ENCODE measurements at places on chromosomes 4 and X. TPM values are rescaled to one million over a fixed set of nuclear protein-coding genes. Genes with fewer than 3 reads are reported as not detected.

SLC9B1 gene
- 4.4 TPM for polyA plus RNA-seq

GRCh38 chr4:165502916-165503907 is 124.4 kb downstream of the CPE start:
- no peak for DNase-seq

DNA sequence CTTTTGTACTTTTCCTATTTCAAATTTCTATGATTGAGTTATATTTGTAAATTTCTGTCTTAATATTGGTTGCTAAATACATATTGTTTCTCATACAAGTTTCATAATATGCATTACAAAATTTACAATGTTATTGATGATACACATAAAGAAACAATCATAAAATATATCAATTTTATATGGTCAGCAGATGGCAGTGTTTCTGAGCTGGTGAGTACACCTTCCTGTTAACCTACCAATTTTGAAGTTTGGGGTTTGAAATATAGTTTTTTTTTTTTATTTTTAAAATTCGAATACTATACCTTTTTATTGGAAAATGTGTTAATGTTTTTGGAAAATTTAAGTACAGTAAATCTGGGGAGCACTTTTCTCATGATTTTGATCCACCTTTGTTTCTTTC is 1953.1 kb upstream of the ADGRL3 start:
- no peak for DNase-seq

TRIM61 gene
- 2.9 TPM for polyA plus RNA-seq

GRCh38 chr4:122854447-122855352 is 28.1 kb downstream of the FGF2 start:
- peak; percentile 12 for DNase-seq

VEGFC gene
- polyA plus RNA-seq, result 18.5 TPM

DNA sequence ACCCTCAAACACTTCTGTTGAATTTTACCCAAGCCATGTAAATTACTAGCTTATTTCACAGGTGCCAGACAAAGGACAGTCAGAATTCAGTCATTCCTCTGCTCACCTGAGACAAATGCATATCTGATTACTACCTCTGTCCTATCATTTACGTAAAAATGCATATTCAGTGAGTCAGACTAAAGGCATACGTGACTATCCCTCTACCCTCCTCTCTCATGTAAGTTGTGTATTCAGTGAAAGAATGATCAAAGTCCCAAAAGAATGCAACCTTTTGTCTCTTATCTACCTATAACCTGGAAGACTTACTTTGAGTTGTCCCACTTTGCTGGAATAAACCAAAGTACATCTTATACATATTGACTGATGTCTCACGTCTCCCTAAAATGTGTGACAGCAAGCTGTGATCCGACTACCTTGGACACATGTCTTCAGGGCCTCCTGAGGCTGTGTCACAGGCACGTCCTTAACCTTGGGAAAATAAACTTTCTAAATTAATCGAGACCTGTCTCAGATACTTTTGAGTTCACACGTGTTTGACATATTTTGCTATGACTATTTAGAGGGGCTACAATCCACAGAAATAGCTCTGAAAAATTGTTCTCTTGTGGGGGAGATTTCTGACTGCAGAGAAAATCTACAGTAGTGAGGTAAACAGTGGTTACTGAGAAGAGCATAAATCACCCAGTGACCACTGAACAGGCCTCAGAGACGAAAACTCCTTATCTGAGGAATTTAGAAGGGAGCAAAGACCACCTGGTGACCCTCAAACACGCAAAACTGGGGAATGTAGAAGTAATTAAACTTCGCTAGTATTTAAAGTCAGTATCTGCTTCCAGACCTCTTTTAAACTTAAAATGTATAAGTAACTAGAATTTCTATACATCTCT is 1575.8 kb downstream of the STIM2 start:
- DNase-seq, result no peak

GABRB1 gene
- 0.67 TPM for polyA plus RNA-seq

MAGEB17 gene
- 0.14 TPM for polyA plus RNA-seq

GRCh38 chrX:129731228-129731627 is 7.6 kb upstream of the XPNPEP2 start:
- DNase-seq, result no peak

DNA sequence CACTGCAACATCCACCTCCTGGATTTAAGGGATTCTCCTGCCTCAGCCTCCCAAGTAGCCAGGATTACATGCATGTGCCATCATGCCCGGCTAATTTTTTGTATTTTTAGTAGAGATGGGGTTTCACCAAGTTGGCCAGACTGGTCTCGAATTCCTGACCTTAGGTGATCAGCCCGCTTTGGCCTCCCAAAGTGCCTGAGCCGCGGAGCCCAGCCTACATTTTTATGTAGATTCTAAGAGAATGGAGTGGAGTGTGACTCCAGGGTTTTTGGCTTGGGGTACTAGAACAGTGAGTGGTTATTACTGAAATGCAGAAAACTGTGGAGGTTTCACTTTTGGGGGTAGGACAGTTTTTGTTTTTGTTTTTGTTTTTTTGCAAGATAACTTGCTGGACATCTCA is 806.0 kb downstream of the ADGRL3 start:
- no peak for DNase-seq

- no peak for DNase-seq
Measured at GRCh38 chr4:101791182-101791558, 640 bp downstream of the BANK1 start.

GRCh38 chr4:137946453-137947174 is 295.5 kb downstream of the SLC7A11 start:
- DNase-seq, result no peak

DNA sequence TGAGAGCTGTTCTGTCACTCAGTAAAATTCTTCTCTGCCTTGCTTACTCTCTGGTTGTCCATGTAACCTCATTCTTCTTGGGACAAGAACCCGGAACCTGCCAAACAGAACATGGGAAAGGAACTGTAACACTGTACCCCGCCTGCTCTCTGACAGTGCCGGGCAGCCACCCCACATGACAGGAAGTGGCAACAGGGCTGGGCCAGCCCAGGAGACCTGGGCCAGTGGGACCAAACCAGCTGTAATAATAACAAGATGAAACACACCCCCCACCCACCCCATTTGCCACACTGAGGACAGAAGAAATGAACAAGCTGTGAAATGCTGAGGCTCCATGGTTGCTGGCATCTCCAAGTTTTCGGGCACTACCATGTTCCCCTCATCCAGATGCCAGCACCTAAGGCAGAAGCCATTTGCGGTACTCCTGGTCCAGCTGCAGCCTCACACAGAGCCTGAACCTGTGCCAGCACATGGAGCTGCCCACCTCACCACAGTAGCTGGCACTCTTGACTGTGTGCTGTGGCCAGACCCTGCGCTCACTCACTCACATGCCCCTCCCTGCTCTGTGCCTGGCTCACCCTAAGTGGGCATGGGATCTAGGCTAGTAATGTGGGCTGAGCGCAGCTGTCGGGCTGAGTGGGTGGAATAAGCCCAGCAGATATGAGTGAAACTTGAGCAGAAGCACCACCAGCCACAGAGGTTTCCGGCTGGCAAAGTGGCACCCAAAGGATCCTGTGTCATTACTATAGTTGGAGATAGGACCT is 126.2 kb upstream of the UGT8 start:
- DNase-seq, result no peak

DNA sequence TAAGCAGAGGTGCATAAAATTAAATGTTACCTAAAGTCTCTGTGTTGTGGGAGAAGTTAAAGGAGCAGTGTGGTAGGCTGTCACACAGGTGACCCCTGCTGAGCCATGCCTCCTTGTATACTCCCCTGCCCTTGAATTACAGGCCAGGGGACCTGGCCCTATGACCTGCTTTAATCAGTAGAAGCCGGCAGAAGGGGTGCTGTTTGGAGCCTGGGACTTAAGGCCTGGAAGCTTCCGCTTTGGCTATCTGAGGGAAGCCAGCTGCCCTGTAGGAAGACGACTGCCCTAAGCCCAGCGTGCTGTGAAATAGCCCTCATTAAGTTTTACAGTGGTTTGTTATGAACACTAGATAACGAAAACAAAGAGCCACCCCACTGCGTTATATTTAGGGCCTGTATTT is 34.1 kb downstream of the SPINK2 start:
- DNase-seq, result peak; percentile 39

Measured in renal cortex interstitium (tissue), 15 donors.